GM04504 (cell line): ENCODE measurements at places on chromosomes 11 and 22.

- no peak for DNase-seq
Measured at GRCh38 chr22:47573141-47573540, 810.7 kb downstream of the TBC1D22A start.

DNA sequence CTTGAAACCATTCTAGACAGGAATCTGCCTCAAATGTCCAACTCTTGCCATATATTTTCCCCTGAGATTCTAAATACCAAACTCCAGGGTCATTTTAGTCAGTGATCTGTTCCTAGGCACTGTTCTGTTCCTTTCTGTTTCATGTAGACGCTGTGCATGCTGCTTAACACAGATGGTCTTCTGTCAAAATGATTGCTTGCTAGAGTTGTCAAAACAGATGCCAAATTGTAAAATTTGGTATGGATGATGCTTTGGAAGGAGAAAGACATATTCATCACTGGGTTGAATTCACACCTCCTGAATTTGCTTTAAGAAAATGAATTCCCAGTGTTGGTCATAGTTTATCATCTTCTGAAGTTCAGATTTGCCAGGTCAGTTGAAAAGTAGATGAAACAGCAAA lies 425.9 kb downstream of the ETS1 start:
- DNase-seq = no peak

- no peak for DNase-seq
Measured at GRCh38 chr11:9687711-9688477, 24.0 kb downstream of the SWAP70 start.

DNA sequence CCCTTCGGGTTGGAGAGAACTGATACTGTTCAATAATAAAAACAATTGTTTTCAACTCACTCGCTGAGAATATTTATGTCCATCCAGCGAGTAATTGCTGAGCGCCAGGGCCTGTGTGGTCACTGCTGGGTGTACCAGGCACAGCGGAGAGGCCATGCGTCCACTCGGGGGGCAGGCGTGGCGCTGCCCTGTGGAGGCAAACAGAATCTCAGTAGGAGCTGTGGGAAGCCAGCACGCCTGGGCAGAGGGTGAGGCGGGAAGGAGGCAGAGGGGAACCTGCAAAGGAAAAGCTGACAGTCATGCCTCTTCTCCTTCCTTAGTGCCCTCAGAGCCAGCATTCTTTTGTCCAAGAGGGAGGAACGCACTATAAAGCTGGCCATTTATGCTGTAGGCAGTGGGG lies 11.4 kb downstream of the GLB1L3 start:
- DNase-seq = no peak

GRCh38 chr11:1112351-1113191 lies 37.9 kb downstream of the MUC2 start:
- no peak for DNase-seq

DNA sequence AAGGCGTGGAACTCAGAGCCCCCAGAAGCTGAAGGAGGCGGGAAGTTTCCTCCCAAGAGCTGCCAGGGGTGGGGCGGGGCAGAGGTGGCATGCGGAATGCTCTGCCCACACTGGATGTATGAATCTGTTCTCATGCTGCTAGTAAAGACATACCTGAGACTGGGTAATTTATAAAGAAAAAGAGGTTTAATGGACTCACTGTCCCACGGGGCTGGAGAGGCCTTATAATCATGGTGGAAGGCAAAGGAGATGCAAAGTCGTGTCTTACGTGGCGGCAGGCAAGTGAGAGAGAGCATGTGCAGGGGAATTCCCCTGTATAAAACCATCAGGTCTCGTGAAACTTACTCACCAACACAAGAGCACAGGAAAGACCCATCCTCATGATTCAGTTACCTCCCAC lies 57.6 kb downstream of the SMIM38 start:
- DNase-seq = no peak
